ENCODE measurements at places on chromosomes 1 and 21.

DNA sequence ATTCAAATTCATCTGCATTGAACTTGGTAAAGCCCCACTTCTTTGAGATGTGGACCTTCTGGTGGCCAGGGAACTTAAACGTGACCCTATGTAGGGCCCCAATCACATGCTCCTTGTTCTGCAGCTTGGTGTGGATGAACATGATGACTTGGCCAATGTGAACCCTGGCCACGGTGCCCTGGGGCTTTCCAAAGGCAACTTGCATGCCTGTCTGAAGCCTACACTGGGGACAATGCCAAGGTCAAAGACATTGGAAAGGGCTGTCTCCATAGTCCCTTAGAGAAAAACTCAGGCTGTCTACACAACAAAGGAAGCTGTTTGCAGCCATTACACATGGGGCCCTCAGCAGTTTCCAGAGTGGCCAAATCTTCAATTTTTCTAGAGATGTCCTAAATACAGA lies 8.9 kb upstream of the VPS13D start:
- no peak for DNase-seq

DNA sequence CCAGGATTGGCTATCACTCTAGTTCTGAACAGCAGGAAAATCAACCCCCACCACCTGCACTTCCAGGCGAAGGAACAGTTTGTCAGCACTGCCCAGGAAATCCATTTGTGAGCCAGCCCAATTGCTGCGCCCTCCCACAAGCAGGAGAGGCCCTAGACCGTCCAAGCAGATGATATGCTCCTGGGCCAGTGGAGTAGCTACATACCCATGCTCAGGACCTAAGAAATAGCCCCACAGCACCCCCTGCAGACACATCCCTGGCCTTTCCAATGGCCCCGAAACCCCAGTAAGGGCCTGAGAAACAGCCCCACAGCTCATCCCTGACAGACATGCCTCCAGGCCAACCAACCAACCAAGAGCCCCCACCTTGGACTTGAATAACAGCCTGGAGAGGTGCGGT lies 111.5 kb upstream of the ZC3H11B start:
- DNase-seq, result no peak

- DNase-seq, result no peak
Observed at GRCh38 chr1:32353431-32353830, 8.9 kb downstream of the FAM229A start.

GRCh38 chr1:68570871-68571270 lies 74.0 kb upstream of the DEPDC1 start:
- DNase-seq, result no peak

- DNase-seq, result no peak
Observed at GRCh38 chr1:100516857-100517256, 21.1 kb upstream of the GPR88 start.

- peak; percentile 87 for DNase-seq
Observed at GRCh38 chr21:38802050-38803026, 3.4 kb upstream of the ETS2 start.

GRCh38 chr1:59455206-59455605 lies 158.3 kb downstream of the FGGY start:
- peak; percentile 24 for DNase-seq

DNA sequence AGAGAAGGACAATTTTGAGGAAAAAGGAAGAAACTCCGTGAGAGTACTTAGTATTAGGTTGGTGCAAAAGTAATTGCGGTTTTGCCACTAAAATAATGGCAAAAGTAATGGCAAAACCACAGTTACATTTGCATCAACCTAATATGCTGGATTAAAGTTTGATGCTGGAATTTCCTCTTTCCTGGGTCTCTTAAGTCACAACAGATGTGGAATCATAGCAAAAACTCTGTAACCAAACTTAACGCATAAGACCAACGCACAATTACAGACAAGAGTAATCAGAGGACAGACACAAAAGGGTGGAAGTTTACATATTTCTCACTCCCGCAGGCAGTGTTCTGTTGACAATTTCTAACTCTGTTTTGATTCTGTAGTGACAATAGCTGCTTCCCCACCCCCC lies 182.4 kb downstream of the BACH1 start:
- no peak for DNase-seq

- no peak for DNase-seq
Observed at GRCh38 chr1:196970182-196970581, 7.2 kb upstream of the CFHR5 start.

GRCh38 chr21:43598416-43599120 lies 60.7 kb downstream of the HSF2BP start:
- no peak for DNase-seq

DNA sequence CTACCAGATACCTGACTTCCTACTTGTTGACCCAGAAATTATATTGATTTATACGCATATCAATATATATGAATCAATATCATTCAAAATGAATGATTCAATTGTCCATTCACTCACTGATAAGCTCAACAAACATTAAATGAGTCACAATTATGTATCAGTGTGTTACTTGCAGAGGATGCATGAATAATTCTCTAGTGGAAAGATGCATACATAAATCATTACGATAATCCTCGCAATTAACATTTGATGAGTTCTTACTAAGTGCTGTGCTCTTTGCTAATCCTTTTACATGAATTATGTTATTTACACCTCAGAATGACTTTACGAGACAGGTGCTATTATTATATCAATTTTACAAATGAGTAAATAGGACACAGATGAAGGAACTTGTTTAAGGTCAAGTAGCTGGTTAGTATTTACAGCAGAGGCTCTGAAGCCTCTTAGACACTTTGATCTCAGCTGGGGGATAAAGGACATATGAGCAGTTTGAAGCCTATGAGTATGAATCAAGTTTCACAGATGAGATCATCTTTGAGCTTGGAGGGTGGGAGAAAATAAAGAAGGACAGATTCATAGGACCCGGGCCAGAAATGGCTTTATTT lies 112.8 kb upstream of the ADAMTS5 start:
- no peak for DNase-seq

DNA sequence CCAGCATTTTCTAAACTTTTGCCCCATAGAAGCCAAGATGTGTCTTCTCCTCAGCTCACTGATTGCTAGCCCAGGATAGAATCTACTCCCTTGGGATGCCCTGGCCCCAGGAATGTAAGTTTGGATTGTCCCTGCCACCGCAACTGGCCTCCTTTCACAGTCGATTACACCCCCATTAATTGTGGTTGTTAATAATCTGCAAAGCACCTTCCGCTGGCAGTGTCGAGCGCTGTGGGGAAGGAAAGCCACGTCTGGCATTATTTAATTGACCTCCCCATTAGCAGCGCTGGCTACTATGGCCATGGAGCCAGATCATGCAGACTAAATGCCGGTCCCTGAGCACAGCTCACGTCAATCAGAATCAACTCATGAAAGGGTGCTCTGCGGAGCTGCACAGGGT lies 597.3 kb upstream of the PLXNA2 start:
- no peak for DNase-seq

DNA sequence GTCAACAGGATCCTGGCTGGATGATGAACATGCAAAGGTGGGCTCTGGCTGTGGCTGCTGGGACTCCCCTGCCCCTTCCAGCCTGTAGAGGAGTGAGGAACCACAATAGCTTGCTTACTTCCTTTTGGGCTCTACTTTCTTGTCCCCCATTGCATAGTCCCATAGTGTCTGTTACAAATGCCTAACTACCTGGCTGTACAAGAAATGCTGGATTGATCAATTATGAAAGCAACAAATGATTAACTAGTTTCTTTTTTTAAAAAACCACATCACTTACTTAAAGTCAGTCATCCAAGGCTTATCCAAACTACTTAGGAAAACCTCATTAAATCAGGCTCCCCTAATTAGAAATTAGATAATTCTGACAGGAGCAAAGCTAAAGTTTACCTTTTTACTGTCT lies 514.1 kb upstream of the PKN2 start:
- DNase-seq, result no peak

GRCh38 chr1:117106478-117106877 lies 15.1 kb downstream of the TRIM45 start:
- DNase-seq, result no peak

DNA sequence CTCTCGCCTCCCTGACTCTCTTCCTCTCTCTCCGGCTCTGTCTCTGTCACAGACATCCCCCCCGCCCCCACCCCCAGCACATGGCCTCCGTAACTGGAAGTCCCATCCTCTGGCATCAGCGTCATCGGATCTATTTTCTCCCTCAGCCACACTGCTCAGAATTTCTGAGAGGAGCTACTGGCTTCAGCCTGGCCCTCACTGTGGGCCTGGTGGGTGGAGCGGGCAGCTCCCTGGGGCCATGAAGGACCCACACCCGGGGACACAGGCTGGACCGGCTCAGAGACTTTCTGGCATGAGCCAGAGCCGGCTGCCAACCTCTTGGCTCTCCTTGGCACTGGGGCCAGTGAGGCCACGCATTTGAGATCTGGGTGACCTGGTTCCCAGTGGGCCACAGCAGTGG lies 61.2 kb upstream of the CASZ1 start:
- DNase-seq, result no peak

DNA sequence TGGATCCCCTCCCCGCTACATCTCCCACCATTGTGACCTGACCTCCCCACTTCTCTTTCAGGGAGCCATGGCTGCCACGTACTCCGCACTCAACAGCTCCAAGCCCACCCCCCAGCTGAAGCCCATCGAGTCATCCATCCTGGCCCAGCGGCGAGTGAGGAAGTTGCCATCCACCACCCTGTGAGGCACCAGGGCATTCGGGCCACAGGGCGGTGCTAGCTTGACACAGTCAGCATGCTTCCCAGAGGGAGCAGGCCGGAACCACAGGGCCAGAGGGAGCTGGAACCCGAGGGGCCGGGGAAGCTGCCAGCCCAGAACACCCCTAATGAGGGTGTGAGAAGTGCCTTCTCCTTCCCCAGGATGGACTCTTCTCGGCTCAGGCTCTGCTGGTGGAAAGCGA lies 44.5 kb downstream of the RPS6KA1 start:
- DNase-seq, result no peak

- no peak for DNase-seq
Observed at GRCh38 chr1:229032375-229032774, 238.5 kb upstream of the RAB4A start.

DNA sequence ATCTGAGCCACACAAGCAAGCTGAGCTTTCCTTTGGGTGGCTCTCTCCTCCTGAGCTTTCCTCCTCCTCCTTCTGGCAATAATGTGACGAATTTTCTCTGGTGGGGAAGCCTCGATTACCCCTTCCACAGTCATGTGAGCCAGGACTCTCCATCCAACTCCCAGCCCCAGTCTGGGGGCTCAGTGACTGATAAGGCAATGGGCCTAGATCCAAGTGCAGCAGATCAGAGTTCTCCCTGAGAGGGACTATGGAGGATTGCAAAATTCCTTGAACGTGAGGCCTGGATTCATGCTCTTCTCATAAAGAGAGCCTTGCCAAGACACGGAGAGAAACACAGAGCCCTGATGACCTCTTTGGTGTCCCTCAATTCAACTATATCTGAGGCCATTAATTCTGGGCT lies 31.3 kb upstream of the TRIM67 start:
- DNase-seq, result no peak

GRCh38 chr1:192698731-192699130 lies 62.8 kb downstream of the RGS13 start:
- no peak for DNase-seq

GRCh38 chr1:212864201-212864600 lies 6.1 kb downstream of the FLVCR1 start:
- DNase-seq, result no peak

GRCh38 chr1:173330149-173330951 lies 123.2 kb upstream of the TNFSF4 start:
- DNase-seq, result no peak

DNA sequence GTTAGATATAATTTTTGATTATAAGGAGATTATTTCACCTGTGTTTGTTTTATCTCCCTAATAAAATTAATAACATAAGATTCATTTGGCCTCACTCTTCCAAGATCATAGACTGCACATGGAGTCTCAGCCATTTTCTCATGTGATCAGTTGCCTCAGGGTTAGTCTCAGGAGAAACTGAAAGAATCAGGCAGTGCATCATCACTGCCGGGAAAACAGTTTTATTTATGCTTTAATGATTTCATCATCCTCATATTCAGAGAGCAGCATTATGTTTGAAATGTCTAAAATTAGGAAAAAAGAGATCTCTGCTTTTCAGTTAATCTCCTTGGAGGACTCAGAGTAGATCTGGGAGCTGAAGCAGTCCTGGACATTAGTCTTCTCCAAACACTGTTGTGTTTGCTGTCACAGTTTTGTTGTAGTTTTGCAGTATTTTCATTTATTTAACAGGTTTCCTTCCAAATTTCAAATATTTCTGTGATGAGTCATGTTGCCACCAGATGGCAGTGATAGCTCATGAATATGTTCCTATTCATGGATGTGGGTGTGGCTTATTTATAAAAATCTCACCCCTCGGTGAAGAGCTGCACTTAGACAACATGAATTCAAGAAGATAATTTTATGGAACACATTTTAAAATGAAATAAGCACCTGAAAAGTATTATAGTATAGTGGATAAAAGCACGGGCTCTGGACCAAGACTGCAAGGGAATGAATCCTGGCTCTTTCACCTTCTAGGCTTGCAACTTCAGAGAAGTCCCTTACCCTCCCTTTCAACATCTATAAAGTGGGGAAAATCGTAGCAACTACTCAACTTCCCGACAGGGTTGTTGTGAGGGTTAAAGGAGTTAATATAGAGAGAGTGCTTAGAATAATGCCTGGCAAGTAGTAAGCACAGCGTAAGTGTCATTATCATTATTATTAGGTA lies 31.2 kb downstream of the CHD1L start:
- DNase-seq, result peak; percentile 44

- no peak for DNase-seq
Observed at GRCh38 chr1:10213186-10213705, 2.9 kb downstream of the KIF1B start.

- DNase-seq, result no peak
Observed at GRCh38 chr1:228863776-228864175, 128.5 kb downstream of the RHOU start.

GRCh38 chr1:47023268-47024140 lies at the start of gene CYP4X1:
Gene CYP4X1, plus strand, starts transcription at chr1:47023669. Its CDS starts 149 bp downstream, at chr1:47023818.
- no peak for DNase-seq

DNA sequence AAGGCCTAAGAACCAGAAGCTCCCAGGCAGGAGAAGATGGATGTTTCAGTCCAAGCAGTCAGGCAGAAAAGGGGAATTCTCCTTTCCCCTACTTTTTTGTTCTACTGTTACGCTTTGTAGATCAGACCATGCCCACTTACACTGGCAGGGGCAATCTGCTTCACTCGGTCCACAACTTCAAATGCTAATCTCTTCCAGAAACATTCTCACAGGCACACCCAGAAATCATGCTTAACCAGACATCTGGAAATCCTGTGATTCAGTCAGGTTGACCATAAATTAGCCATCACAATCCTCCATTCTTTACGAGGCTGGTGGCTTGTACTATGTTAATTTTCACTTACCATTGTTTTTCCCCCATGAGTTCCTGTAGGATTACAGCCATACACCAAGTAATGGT lies 23.8 kb upstream of the IL10 start:
- no peak for DNase-seq

DNA sequence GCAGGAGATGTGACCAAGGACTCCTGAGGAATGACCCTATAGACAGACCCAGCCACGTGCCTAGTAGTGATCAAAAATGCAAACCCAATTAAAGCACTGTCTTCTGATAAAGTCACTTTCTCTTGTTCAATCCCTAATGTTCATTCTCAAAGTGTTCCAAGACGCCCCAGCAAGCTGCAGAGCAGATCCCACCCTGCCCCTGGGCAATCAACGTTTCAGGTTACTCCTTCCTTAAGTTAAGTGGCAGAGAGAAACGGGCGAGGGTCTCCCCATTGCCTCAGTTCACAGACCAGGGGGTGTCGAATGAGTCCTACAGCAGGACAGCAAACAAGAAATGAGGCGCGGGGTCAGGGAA lies 699 bp upstream of the RGS2 start:
- DNase-seq, result no peak

GRCh38 chr1:213828867-213829266 lies 158.9 kb upstream of the PROX1 start:
- no peak for DNase-seq
